DMS53 (cell line): ENCODE measurements at places on chromosomes 6 and 20.

DNA sequence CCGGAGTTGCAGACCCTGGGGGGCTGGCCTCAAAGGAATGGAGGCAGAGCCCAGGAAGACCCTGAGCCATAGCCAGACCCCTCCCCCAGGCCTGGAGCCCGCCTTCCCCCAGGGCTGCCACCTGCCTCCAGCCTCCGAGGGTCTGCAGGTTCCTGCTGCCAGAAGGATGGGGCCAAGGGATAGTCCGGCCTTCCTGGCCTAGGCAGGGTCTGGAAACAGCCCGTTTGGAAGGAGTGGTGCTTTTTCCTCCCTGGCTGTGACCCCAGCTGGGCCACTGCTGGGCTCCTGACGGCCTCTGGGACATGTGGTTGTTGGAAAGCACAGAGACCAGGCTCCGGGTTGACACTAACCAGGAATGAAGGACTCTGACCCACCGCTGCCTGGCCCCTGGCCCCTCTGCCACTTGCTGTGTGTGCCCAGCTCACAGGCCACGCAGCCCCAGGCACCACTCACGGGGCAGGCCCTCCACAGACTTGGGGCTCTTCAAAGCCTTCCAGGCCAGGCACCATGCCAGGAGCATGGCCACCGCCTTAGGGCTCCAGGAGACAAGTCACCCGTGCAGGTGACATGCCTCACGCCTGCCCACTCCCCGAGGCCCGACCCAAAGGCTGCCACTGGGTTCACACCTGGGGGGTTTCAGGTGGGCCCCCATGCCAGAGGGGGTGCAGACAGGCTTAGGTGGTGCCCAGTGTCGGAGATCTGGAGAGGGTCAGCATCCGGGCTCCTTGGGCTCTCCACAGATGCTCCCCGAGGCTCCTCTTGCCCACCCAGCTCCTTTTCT is 3.9 kb upstream of the LAMA5 start:
- no peak for DNase-seq

DNA sequence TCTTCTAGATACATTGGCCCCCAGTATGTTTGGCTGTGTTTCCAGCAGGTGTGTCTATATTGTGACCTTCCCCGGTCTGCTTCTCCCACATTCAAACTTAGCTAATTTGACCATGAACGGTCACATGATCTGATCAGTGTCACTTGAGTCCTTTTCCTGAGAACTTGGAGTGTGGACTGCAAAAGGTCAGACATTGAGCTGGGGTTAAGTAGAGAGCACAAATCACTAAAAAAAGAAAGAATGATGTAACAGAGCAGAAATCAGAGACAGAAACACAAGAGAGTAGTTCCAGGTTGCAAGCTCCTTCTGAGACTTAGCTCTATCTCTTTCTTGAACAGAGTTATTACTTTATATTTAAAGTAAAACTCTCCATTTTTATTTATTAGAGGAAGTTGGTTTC is 733.9 kb downstream of the CBLN4 start:
- no peak for DNase-seq

GRCh38 chr6:46505693-46506512 is 14.7 kb upstream of the RCAN2 start:
- DNase-seq = no peak

GRCh38 chr6:157496534-157497095 is 115.6 kb downstream of the ZDHHC14 start:
- DNase-seq = no peak

GRCh38 chr6:104789770-104790190 is 69.9 kb downstream of the HACE1 start:
- DNase-seq = peak; percentile 53

GRCh38 chr6:53833155-53833554 is 38.4 kb downstream of the LRRC1 start:
- no peak for DNase-seq

DNA sequence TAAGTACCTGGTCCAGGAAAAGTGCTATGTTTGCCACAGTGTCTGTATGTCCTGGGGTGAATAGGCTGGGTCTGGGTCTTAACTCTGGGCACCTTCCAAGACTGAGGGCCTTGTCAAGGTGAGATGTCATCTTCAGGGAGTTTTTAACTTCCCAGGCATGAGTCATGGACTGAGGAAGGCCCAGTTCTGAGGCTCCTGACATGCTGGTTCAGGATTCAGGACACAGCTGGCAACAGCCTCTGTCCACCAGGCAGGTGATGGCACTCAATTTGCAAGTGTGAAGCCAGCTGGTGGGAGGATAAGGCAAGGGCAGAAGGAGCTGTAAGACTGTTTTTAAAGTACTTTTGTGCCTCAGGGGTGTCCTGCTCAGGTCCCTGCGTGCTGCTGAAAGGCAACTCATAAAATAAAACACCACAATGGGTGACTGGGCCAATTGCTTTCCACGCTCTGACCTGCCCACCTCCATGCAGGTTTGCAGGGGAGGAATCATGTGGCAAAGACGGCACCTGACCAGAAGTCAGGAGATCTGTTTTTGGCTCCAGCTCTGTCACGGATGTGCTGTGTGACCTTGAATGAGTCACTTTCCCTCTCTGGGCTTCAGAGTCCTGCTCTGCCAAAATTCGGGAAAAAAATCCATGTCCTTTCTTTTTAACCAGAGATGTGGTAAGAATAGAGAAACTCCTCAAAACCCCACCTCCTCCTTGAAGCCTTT is 4.9 kb upstream of the PACSIN1 start:
- peak; percentile 43 for DNase-seq

- no peak for DNase-seq
Measured at GRCh38 chr20:60838297-60838696, 413.8 kb upstream of the CDH4 start.

DNA sequence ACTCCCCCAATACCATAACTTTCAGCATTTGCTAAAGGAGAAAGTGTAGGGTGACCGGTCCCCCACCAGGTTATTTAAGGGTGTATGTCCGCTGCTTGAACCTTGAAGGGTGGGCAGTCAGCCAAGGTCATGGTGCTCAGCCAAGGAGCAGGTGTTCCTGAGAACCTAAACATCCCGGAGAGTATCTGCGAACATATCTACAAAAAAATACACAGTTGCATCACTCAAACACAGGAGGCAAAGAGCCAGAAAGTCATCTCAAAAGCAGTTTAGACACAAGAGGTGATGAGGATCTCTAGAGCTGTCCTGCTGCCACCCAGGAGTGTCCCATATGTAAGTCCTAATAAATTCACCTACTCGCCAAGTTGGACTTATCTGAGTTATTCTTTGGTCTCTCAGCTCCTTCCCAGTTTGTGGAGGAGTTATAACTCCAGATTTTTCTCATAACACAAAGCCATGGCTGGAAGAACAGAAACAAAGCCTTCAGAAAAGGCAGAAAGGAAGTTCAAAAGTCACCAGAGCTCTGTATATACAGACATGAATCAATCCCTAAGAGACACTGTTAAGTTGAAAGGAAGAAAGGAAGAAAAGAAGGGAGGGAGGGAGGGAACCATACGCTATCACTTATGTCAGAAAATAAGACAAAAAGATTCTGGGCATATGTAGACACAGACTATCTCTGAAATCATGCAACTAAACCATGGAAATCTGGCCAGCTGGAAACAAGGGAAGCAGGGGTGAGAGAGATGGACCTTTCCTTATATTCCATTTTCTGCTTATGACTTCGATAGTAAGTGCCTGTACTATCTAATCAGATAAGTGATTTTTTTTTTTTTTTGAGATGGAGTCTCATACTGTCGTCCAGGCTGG is 11.3 kb downstream of the MBOAT1 start:
- DNase-seq = peak; percentile 90

DNA sequence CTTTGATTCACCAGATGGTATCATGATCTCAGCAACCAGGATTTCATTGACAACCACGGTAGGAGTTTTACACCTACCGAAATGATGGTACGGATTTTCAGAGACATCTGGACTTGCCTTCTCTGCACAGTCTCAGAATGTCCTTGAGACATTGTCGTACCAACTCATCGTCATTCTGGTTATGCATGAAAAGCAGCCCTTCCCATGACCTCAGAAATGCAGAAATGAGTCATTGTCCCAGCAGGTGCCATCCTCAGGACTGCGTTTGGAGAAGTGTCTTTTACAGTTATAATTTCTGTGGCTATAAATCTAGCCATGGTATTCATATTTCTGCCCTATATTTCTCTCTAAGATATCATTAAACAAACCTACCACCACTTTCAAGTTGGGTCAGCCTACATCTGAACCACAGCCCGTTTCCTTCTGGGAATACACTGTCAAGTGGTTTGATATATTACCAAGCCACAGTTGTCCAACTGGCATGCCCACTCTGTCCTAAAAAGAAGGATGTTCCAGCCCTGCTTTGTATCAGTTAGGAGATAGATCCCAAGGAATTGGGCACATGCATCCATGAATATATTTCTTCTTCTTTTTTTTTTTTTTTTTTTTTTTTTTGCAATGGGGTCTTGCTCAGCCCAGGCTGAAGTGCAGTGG is 7.5 kb upstream of the BFSP1 start:
- peak; percentile 90 for DNase-seq

GRCh38 chr20:20447196-20447595 is 79.3 kb downstream of the INSM1 start:
- DNase-seq = peak; percentile 18

DNA sequence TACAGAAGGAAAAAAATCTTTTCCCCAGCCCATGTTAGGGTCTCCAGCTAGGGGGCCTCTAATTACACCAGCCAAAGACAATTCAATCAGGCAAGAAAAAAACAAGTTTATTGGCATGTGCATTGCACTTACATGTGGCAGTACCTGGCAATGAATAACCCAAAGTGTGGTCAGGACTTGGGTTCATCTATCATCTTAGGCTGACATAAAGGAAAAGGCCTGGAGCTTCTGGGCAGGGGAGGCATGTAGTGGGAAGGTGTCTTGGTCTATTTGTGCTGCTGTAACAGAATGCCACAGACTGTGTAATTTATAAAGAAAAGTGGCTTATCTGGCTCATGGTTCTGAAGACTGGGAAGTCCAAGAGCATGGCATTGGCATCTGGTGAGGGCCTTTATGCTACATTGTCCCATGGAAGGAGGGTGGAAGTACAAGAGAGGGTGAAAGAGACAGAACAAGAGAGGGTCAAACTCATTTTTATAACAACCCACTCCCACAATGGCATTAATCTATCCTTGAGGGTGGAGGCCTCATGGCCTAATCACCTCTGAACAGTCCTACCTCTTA is 4.4 kb upstream of the PYGB start:
- no peak for DNase-seq

GRCh38 chr6:167934426-167934864 is 63.0 kb upstream of the KIF25 start:
- no peak for DNase-seq

GRCh38 chr6:1200409-1201101 is 111.3 kb upstream of the FOXQ1 start:
- DNase-seq = no peak

DNA sequence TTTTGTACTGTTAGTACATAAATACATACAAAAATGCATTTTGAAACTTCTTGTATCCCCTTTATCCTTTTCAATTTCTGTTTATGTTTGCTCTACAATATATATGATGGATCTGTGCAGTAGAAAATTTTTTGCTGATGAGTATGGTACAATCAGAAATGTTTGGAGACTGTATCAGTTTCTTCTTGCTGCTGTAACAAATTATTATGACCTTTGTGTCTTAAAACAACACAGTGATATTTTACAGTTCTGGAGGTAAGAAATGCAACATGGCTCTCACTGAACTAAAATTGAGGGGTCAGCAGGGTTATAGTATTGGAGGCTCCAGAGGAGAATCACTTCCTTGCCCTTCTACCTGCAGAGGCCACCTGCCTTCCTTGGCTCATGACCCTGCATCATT is 184.4 kb downstream of the EYA2 start:
- DNase-seq = no peak

DNA sequence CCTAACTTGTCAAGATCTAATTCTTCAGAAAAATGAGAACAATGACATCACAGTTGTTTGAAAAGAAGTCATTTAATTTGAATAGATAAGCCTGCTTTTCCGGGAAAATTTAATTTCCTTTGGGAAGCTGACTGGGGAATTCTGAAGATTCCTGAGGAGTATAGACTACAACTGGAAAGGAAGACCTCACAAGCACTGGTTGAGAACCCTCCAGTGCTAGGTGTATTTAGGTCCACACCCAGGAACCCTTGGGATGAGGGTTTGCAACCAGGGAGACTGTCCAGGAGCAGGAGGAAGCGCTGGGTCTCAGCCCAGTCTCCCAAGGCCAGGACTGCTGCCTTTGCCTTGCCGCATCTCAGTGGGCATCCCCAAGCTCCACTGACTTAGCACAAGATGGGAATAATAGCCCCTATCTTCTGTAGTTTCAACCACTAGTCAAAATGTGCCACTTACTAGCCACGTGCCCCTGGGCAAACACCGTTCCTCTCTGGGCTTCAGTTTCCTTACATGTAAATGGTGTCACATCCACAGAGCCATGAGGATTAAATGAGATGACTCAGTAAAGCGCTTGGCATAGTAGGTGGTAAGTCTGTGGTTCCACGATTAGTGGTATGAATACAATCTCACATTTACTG is 6.9 kb upstream of the CD93 start:
- DNase-seq = no peak

GRCh38 chr6:111993342-111993741 is 60.6 kb upstream of the CCN6 start:
- DNase-seq = no peak

- DNase-seq = peak; percentile 64
Measured at GRCh38 chr6:13615792-13616120, 621 bp downstream of the NOL7 start.

GRCh38 chr20:47818996-47819609 is 33.8 kb upstream of the SULF2 start:
- DNase-seq = no peak

DNA sequence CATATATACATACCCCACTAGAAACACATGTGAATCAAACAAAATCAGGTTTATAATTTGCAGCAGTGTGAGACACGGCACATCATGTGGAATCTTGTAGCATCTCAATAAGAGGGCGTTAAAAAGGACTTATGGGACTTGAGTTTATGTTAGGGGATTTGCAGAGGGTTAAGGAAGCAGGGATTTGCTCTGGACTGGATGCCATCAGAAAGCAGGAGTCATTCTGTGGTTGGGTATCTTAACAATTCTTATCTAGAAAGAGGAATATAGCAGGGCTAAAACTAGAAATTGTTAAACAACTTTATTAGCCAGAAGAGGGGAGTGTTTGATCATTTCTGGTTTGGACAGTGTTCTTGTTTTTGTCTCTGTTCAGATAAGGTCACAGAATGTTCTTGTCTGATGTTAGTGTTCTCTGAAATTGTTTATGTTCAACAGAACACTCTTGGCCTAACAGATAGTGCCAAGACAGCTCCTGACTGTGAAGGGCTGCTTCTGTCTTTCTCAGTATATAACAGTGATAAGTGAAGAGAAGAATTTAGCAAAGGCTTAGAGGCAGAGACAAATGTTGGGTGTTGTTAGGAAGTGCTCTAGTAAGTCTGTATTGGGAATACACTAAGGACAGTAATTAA is 39.2 kb downstream of the LIN28B start:
- DNase-seq = peak; percentile 4

GRCh38 chr6:53646606-53647005 is 18.9 kb downstream of the KLHL31 start:
- DNase-seq = peak; percentile 25

GRCh38 chr20:35617397-35618262 is 2.0 kb downstream of the SPAG4 start:
- DNase-seq = peak; percentile 92
